ENCODE measurements at places on chromosomes 4 and X.

- DNase-seq = no peak
These were observed 961.3 kb downstream of the ADGRL3 start for GRCh38 chr4:62161446-62161845.

GRCh38 chrX:34072906-34073305, 59.2 kb downstream of the FAM47A start:
- DNase-seq = no peak

- no peak for DNase-seq
These were observed 53.4 kb upstream of the TRPC3 start for GRCh38 chr4:122005064-122005755.

DNA sequence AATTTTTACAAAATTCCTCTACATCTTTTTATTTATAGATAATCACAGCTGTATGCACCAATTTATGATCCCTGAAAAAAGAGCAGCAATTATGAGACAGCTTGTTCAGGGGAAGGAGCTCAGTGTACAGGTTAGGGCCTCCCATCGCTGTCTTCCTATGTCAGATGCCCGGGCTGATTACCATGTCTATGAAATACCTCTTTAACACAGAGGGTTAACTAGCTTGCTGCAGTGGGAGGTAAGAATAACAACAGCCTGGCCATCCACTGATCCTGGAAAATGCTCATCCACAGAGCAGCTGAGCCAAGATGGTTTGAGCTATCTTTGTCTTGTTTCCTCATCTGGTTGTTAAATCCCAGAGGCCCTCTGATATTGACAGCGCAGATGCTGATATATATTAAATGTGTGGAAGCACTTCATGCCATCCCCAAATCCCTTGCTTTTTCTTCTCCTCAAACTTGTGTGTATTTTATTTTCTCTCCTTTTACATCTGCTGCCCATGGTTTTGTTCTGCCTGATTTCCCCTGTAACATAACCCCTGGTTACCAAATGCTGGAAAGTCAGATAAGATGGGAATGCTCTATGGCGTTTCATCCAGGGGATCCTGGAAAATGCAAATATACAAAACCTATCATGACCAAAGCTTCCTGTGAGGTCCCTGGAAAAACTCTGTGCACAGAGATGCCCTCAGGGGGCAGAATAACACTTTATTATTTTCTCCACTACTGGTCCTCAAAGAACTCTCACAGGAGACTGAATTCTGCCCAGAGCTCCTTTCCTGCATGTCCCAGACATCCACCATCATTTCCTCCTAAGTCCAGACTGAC, 85.8 kb upstream of the PUDP start:
- DNase-seq = no peak

DNA sequence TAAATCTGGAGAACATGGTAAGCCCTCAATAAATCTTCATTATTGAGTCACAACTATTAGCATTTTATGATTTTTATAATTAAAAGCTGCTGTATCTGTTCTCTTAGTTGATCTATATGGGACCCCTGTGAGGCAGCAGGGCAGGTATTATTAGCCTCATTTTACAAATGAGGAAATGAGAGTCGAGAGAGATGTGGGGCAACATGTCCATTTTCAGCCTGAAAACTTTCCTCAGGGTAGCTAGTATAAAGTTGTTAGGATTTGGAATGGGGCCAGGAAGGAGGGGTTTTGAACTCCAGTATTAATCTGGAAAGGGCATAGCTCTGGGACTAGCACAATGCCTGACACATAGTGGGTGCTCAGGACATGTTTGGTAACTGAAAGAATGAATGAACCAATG, 191.7 kb upstream of the GPC4 start:
- DNase-seq = no peak

GRCh38 chr4:14262221-14262620, 634.7 kb upstream of the BOD1L1 start:
- no peak for DNase-seq

DNA sequence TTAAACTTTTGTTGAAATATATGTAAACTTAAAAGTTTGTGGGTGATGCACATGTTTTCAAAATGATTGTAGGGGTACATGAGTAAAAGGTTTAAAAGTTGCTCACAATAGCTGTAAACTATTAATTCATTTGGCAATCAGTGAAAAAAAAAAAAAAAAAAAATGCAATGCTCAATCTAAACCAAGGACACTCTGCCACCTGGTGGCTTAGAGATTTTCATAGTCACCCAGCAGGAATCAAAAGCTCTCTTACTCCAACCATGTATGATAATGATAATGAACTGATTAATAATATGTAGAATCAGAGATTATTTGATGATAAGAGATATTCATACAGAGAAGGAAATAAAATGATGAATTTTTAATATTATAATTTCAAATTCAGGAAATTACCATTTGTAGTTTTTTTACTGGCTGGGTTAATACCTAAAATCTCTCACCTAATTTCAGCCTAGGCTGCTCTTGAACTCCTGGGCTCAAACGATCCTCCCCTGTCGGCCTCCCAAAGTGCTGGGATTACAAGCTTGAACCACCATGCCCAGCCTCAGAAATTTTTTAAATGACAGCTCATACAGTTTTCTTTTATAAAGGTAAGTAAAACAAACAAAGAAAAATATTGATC, 46.9 kb upstream of the SLC25A4 start:
- DNase-seq = no peak

DNA sequence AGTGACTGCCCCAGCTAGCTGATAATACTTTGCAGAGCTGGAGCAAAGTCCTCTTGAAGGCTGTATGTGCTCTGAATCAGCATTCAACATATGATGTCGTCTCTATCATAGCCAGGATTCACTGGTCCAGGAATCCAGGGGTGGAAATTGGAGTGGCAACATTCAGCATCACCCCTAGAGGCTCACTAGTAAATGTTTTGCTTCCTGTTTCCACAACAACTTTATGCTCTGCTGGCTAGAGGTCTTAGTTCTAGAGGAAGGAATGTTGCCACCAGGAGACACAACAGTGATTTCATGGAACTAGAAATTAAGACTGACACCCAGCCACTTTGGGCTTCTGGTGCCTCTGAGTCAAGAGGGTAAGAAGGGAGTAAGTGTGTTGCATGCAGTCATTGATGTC, 11.3 kb downstream of the MAGEA1 start:
- no peak for DNase-seq

DNA sequence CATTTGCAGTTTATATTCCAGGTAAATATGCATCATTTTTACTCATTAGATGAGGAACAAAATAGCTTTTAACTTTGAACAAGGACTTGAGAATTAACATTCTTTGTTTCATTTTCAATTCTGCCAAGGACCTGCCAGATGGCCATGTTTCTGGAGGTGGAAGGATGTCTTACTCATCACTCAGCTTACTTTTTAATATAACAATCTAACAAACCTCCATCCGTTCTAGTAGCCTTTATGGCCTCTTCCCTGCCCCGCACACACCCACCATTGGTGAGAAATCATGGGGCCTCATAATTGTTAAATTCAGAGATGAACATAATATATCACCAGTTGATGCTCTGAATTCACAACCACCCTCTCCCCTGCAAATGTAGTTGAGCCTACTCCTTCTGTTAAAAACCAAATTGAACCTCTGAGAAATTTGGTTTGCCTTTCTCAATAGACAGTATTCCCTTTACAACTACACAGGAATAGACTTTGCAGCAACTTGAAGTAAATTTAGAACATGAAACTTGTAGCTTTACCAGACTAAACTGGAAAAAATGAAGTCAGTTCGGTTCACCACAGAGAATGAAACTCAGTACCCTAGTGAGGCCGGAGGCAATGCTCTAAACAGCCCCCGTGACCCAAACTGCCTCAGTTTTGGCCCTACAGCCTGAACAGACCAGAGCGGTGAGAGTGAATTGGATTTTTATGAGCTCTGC, 50.1 kb upstream of the ACSL4 start:
- no peak for DNase-seq

DNA sequence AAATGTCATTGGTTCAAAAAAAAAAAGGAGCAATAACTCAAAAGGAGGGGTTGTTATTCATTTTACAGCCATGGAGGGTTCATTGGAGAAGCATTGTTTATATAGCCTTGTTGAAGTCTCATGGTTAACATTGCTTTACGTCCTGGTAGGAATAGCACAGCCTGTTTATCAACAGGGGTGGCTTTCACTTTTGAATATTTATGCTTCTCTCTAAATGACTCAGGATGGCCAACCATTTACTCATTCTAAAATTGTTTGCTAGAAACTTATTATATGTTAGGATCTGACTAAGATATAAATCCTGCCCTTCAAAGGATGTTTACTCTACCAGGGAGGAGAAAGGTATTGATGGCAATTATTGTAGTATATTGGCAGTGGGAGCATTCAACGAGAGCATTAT, 534.1 kb upstream of the GALNTL6 start:
- DNase-seq = no peak

DNA sequence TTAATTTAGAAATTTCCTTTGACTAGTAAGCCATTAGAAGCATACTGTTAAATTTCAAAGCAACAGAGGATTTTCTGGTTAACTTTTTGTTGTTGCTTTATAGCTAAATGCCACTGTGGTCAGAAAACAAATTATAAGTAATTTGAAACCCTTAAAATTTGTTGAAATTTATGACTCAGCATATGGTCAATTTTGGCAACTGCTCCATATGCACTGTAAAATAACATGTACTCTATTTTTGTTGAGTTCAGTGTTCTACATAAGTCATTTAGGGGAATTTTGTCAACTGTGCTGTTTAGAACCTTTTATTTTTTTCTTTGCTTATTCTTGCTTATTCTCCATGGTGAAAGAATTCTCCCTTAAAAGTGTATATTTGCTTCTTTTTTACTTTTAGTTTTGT, 28.6 kb downstream of the SCLT1 start:
- no peak for DNase-seq

DNA sequence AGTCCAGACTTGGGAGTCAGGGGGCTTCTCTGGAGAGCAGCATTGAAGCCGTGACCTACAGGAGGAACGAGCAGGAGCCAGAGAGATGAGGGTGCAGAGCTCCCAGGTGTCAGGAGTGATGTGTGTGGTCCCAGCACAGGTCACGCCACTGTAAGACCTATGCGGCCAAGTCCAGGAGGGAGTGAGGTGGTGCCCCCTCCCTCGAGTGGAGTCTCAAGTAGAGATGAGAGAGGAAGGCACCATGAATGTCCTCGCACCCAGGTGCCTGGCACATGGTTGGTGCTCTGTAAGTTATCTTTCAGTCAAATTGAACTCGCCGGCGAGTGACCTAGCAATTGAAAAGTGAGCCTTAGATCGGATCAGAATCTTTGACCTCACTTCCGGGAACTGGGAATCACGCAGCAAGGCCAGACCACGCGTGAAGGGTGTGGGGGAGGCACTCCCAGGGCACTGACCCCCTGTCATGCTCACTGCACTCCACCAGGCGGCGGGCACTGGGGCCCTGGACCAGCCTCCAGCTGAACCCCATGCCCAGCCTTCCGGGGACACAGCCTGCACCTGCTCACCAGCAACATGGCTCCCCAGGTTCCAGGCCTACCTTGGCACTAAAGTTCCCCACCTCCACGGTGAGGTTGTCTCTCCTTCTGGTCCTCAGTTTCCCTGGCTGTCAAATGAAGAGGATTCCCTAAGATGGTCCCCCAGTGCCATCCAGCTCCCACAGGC, 127.4 kb downstream of the HMX1 start:
- DNase-seq = no peak

GRCh38 chr4:104868533-104868932, 278.1 kb upstream of the TET2 start:
- no peak for DNase-seq

GRCh38 chrX:70656304-70656703, 211.7 kb downstream of the DLG3 start:
- DNase-seq = no peak

GRCh38 chr4:100738196-100739165, 220.7 kb upstream of the EMCN start:
- peak; percentile 70 for DNase-seq

DNA sequence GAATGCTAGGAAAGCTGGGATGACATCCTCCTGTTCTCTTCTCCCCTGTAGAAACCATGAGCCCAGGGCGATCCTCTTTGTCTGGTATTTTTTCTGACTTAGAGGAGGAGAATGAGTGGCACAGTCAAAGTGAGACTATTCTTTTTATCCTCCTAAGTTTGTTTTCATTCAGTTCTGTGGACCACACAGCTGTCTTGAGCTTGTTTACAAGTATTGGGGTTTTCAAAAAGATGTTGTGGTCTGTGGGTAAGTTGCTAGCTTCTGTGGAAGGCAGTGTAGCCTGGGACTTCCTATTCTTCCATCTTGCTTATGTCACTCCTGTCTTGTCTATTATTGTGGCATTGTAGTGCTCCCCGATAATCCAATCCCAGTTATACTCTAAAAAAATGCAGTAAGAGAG, 223.0 kb downstream of the PAPSS1 start:
- DNase-seq = no peak

GRCh38 chr4:54643958-54644751, 13.6 kb upstream of the KIT start:
- DNase-seq = no peak

DNA sequence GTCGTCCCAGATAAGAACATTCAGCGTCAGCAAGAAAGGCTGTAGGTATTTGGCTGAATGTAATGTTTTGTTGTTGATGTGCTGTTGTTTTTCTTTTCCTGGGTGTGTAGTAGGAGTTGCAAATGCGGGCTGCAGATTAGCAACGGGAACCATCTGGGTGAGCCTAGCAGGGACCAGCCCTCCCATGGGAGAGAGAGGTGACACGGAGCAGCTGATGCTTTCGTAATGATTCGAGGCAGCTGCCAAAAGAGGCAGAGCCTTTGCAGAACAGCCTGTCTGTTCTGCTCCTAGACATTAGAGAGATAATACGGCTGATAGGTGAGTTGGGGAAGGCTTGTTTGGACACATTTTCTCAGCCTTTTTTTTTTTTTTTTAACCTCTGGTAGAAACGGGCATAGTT, 25.3 kb downstream of the ARSF start:
- DNase-seq = no peak

DNA sequence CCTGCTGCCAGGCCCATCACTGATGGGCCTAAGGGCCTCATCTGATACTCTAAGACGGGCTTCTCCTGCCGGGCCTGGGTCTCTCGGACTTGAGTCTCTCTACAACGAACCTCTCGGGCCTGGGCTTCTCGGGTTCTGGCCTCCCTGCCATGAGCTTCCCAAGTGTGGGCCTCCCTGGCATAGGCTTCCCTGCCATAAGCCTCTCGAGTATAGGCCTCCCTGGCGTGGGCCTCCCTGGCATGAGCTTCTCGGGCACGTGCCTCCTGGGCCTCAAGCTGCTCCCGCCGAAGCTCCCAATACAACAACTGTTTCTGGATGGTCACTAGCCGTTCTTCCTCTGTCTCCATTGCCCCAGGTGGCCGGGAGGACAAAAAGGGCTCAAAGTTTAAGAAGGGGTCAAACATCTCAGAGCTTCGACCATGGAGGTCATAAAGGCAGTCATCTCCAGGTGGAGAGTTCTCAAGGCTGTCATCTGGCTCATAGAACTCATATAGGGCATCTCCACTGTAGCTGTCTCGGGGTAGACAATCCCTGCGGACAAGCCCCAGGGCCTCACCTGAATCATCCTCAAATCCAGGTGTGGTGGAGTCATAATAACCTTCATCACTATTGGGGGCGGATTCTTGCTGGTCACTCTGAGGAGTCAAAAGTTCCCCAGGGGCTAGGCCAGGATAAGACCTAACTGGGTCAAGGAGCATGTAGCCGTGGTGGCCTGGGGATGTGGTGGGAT, 14.1 kb downstream of the AMER1 start:
- DNase-seq = no peak

- DNase-seq = peak; percentile 65
These were observed 516 bp downstream of the SGMS2 start for GRCh38 chr4:107825072-107825824.
